ENCODE measurements at places on chromosomes 11 and 22.
A peak's percentile ranks its signal among the peaks of the same experiment; 100 is the strongest.

GRCh38 chr11:66230156-66230555 lies 38.3 kb upstream of the RAB1B start:
- DNase-seq, result no peak

GRCh38 chr22:40043793-40044101 lies 49.0 kb downstream of the FAM83F start:
- DNase-seq, result no peak

DNA sequence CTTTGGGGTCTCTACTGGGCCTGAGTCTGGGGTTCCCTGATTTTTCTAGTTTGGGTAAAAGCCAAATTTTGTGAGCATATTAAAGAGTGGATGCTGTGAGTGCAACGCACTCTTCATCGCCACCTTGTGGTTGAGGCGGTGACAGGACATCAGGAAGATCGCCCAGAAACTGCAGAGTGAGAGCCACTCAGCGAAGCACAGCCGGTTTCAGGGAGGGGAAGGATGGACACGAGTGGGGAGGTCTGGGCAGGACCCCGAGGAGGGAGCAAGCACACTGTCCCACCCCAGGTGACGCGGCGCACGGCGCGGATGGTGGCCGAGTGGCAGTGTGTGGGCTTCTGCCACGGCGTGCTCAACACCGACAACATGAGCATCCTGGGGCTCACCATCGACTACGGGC lies 9.1 kb downstream of the SELENOO start:
- peak; percentile 89 for DNase-seq

- DNase-seq, result no peak
Observed at GRCh38 chr11:58787903-58788302, 56.2 kb upstream of the GLYAT start.

DNA sequence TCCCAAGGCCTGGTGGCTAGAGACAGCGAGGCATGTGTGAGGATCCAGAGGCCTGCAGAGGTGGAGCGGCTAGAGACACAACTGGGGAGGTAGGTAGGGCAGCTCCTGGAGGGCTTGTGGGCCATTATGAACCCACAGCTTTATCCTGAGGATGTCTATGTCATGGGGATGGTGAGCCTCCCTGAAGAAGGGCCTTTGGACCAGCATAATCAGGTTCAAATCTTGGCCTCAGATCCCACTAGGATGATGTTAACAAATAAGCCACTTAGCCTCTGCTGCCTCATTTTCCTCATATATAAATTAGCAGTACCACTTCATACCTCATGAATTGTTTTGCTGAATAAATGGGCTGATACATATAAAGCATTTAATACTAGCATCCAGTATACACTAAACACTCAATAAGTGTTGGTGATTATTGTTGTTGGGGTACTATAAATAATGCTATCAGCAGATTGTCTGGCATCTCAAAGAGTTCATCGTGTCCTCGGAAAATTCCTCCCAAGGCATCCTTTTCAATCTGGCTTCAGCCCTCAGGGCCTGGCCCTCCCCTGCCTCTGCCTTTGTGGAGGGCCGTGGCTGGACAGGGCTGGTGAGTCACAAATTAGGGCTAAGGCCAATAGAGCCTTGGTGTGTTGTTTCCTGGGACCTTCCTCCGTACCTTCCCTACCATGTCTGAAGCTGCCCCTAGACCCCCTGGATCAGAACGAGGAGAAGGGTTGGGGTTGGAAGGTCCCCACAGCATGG lies 30.9 kb upstream of the LRRC32 start:
- peak; percentile 83 for DNase-seq

- no peak for DNase-seq
Observed at GRCh38 chr11:120063686-120064340, 74.1 kb downstream of the TRIM29 start.

DNA sequence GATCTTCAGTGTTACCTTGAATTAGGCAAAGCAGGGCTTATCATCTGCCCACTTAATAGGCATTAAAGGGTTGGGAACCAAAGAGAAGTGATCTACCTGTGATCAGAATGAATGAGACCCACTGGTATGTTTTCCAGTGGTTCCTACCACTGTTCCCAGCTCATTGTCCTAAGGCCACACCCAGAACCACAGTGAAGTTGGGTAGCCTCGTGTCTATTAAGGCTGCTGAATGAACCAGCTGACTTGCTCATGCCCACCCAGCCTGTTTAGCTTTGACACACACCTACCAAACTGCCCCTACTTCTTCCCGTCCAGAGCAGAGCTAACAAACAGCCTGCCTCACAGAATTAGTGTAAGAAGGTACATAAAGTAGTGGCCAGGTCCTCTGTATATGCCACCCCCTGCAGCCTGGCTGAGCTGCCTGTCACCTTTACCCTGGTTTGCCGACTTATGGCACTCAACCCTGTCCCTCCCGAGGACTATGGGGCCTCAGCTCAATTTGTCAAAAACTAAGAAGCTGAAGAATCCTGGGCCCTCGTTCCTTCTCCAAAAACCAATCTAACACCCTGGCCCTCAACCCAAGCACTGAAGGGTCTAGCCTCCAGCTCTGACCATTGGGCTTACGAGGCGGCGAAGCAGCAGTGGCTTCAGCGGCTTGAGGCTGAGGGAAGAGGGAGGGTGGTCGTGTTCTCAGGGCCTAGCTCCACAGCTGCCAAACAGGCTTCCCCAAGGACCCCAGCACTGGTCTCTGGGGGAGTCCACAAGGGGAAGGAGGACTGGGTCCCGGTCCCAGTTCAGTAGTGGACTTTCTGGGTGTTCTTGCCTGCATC lies 9.8 kb downstream of the UCP2 start:
- no peak for DNase-seq

- DNase-seq, result no peak
Observed at GRCh38 chr11:110133160-110133559, 40.0 kb downstream of the ZC3H12C start.

DNA sequence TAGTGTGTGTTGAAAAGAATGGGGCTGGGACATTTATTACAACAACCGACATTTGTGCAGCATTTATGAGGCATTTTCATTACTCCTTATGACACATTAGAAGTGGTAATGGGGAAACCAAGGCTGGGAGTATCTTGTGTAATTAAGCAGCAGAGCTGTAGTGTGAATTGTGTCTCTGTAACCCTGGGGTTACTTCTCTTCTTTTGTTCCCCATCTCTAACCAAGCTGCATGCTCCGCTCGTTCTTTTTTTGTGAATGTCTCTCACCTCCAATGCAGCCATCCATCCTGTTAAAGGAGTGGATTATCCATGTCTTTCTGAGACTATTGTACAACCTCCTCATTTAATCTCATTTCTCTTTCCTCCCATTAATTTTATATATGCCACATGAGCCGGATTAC lies 65.7 kb downstream of the ENDOD1 start:
- DNase-seq, result no peak

- peak; percentile 37 for DNase-seq
Observed at GRCh38 chr11:9459667-9460321, 1.0 kb upstream of the ZNF143 start.

GRCh38 chr11:16881074-16881709 lies 133.0 kb downstream of the PLEKHA7 start:
- DNase-seq, result peak; percentile 67

DNA sequence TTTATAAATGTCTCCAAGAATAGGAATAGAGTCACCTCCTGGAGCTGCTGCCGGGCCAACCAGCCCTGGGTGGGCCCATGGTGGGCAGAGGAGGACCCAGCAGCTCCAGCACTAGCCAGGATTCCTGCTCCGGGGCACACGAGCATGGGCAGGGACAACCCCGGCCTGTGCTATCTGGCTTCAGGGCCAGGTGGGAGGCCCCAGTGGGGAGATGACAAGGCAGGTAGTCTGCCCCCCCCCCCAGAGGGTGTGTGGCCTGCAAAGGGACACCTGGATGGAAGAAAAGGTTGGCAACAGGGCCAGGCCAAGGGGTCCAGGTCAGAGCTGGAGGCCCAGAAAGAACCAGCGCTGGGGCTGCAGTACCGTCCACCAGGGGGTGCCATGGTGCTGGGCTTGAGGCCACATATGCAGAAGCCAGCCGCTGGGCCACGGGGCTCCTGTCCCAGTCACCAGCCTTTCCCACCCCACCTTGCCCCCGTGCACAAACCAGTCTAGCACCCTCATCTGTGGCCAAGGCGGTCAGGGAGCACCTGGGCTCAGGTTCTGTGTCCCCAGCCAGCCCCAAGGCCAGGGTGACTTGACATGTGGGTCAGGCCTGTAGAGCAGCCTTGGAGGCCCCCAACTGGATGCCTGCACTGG lies 3.4 kb downstream of the TSPAN32 start:
- DNase-seq, result peak; percentile 90

DNA sequence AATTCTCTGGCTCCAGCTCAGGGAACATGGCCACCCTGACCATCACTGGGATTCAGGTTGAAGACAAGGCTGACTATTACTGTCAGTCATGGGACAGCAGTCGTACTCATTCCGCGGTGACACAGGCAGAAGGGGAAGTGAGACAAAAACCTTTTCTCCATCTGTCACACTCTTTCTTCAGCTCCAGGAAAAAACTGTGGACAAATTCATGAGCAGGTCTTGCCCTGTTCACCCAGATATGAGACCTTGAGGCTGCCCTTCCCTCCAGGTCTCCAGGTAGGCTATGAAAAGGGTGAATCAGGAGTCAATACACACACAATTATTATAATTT lies 39.4 kb upstream of the GGTLC2 start:
- no peak for DNase-seq

- DNase-seq, result no peak
Observed at GRCh38 chr11:67413266-67413849, 2.1 kb upstream of the CARNS1 start.

DNA sequence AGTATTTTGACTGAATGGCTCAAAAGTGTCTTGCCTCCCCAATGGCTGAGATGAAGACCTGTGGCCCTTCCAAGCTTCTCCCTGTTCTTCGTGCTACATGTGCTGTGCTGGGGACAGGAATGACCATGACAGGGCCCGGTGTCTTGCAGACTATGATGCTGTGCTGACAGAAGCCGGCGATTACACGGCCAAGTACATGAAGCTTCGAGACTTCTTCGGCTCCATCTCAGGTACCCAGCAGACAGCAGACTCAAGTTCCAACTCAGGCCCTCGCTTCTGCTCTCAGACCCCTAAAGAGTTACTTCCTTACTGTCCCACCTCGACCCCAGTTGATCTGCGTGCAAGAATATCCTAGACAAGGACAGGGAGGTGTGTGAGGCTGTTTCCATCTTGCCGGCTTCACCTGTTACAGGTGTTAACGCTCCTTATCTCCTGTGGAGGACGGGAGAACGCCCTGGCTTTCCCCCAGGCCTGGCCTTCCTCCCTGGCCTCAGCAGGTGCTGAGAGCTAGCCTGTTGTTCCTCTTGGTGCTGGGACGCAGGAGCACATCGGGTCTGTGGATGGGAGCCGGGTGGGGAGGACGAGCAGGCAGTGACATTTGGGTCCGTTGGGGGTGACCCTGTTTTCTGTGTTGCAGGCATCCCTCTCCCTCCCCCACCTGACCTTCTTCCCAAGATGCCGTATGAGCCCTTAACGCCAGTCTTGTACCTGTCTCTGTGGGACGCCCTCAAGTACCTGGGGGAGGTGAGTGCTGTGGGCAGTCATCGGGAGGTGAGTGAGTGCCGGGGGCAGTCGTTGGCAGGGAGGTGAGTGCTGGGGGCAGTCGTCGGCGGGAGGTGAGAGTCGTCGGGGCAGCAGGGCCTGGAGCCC lies 38.1 kb downstream of the GLB1L2 start:
- DNase-seq, result no peak

DNA sequence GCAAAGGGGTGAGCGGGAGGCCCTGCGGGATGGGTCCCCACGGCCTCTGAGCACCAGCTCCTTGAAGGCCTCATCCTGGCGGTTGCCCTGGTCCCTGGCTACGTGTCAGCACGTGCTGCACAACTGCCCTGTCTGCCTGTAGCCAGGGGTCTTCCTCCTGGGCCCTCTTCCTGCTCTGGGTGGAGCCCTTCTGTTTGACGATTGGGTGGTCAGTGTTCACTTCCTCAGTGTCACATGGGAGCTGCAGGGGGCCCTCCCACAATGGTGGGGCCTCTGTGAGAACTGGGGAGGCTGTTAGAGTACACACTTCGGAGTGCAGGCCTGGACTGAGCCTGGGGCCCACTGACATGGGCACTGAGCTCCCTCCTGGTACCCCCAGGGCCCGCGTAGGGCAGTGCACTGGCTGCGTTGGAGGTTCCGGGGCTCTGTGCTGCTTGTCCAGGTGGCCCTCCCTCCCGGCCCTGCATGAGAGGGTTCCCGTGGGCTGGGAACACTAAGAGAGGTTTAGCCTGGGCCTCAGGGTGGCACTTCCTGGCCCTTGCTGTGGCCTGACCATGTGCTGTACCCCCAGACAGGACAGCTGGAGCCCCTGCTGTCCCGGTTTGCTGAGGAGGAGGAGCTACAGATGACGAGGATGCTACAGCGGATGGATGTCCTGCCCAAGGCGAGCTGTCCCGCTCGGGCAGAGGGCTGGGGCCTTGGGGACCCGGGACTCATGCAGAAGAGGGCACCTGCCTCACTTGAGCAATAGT lies 13.8 kb downstream of the DGCR6L start:
- no peak for DNase-seq

DNA sequence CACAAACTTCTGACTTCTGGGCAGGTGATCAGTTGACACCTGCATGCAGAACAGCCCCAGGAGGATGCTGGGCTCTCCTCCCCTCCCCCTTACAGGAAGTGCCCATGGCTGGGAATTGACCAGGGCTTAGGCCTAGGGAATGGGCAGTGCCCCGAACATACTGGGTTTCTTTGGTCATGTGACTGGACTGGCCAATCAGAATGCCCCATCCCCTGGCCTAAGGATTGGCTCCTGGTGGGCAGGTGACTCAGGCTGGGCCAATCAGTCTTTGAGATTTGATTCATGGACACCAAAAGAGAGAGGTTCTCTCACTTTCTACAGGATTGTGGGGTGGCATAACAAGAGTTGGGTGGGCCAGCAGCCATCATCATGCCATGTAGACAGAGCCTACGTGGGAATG lies 37.1 kb downstream of the MCM5 start:
- DNase-seq, result no peak

DNA sequence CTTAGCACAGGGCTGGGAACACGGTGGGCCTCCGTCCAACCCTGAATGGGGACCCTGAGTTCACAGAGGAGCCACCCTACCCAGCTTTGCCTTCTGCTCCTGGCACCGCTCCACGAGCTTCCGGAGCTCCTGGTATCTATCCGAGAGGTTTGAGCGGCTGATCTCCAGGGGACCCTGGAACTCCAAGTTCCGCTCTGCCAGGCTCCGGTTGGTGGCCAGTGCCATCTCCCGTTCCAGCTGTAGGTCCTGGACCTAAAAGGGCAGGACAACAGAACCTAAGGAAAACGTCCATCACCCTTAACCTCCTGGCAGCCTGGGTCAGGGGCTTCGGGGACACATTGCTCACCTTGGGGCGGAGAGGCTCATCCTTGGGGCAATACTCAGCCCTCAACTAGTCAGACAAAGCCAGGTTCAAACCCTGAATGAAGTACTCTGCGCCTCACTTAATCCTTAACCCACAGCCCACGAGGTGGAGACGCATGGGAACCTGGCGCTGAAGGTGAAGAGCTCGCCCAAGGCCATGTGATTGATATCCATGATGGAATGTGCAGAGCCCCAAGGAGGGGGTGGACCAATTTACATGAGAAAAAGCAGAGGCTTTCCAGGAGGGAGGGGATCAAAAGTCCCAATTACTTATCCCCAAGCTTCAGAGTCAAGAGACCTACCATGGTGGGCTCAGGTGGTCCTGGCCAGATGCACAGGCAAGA lies 27.1 kb downstream of the VPS37C start:
- DNase-seq, result no peak

Data from GM03348 (cell line).